ENCODE measurements at places on chromosomes 1 and 21.

GRCh38 chr1:190747704-190748103 is 270.0 kb upstream of the BRINP3 start:
- DNase-seq, result no peak

- no peak for DNase-seq
Observed at GRCh38 chr1:20658166-20658915, 2.8 kb downstream of the DDOST start.

- DNase-seq, result no peak
Observed at GRCh38 chr1:180533266-180533987, 25.3 kb upstream of the OVAAL start.

GRCh38 chr1:197928849-197929336 is 11.7 kb downstream of the LHX9 start:
- DNase-seq, result no peak

DNA sequence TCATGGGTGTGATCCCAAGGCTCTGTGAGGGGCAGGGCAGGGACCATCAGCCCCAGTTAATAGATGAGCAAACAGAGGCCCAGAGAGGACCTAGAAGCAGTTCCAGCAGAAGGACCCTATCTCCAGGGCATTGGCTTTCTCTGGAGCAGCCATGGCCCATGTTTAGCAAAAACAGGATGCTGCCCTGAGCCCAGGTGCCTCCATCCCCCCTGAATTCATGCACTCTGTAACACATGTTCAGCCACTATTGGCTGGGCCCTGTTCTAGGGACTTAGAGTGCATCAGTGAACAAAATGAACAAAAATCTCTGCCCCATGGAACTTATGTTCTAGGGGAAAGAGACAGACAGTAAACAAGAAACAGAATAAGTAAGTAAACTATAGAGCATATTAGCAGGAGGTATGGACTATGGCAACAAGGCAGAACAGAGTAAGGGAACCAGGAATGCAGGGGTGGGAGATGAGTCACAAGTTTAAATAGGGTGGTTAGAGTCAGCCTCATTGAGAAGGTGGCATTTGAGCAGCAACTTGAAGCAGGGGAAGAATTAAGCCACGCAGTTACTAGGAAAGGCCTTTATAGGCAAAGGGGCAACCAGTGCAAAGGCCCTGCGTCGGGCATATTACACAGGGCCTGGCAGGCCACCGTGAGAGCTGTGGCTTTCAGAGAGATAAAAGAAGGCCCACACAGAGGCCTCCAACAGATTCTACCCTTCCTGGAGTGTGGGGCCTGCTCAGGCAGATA is 185.9 kb upstream of the EDN2 start:
- no peak for DNase-seq
